ENCODE measurements at places on chromosomes 5 and 9.

DNA sequence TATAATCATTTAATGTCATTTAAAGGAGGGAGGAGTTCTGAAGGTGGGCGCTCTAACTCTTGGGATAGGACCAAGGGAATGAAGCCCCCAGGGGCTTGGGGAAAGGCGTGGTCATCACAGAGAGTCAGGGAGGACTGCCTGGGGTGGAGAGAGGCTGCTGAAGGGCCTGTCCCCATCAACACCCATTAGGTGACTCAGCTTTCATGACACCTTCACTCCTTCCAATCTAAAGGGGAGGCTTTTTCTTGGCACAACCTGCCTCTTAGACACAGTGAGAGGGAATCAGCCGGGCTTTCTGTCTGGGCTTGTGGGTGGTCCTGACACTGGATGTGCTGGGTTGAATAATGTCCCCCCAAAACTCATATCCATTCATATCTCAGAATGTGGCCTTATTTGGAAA, 31.4 kb upstream of the ANKRD33B start:
- no peak for DNase-seq

GRCh38 chr5:88792144-88792840, 90.7 kb downstream of the MEF2C start:
- DNase-seq: no peak

- DNase-seq: no peak
These were observed 143.2 kb upstream of the DMRT1 start for GRCh38 chr9:698276-698675.

GRCh38 chr9:121451586-121451985, 48.1 kb downstream of the GGTA1 start:
- DNase-seq: no peak

- no peak for DNase-seq
These were observed 66.9 kb downstream of the RFX3 start for GRCh38 chr9:3458806-3459475.

GRCh38 chr5:171115519-171115918, 193.5 kb upstream of the TLX3 start:
- DNase-seq: no peak

DNA sequence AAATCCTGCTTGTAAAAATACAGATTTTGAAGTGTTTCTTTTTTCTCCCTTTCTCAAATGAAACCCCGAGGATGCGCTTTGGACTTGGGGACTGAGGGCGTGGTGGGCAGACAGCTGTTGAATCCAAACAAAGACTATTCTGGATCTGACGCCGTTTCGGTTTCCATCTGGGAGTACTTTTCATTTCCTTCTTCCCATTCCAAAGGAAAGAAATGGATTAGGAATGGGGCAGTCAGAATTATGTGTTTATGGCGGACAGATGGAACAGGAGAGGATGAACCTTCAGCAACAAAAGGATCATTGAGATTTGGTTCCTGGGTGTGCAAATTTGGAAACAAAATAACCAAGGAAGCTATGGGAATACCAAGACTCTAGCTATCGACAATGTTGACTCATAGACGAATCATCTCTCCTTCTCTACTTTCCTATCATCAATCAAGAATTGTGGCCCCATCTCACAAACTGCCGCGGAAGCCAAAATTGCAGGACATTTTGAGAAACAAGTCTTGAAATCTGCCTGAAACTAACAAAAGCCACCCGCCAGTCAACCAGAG, 300.6 kb downstream of the PARP8 start:
- DNase-seq: no peak

DNA sequence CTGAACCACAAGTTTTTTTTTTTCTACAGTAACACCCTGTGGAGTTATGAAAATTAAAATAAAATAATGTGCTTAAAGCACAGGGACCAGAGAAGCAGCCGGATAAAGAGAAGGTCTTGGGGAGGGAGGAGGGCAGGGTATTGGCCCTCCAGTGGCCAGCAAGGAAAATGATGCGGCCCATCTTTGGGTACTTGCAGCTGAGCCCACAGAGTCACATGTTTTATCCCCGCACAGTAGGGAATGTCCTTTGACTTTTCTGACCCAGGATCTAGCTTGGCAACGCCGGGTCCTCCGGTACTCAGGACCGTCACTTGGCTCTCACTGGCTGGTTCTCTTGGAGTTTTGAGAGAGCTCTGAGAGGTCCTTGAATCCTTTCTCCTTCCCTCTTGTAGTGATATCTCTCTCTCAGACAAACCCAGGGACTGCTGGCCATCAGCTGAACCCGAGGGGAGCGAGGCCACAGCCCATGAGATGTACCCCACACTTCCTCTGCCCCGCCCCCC, 35.3 kb upstream of the HSPA9 start:
- peak; percentile 74 for DNase-seq

GRCh38 chr9:35697486-35697885, 7.8 kb upstream of the TPM2 start:
- no peak for DNase-seq

GRCh38 chr9:85895685-85896084, 45.3 kb upstream of the NAA35 start:
- DNase-seq: no peak

DNA sequence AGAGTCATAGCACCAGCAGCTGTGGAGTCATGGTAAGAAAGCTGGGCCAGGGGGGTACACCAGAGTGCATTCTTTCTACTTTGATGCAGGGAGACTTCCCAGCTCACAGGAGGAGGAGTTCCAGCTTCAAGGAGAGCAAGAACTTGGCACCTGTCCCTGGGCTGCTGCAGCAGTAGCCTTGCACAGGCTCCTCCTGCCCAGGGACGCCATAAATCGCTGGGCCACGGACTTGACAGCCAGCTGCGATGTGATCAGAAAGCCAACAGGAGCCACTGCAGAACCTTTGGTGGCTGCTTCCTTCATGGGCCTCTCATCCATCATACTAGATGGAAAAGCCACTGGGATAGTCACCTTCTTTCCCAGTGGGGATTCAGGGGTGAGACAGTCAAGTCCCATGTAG, 234.7 kb downstream of the NMUR2 start:
- DNase-seq: no peak

DNA sequence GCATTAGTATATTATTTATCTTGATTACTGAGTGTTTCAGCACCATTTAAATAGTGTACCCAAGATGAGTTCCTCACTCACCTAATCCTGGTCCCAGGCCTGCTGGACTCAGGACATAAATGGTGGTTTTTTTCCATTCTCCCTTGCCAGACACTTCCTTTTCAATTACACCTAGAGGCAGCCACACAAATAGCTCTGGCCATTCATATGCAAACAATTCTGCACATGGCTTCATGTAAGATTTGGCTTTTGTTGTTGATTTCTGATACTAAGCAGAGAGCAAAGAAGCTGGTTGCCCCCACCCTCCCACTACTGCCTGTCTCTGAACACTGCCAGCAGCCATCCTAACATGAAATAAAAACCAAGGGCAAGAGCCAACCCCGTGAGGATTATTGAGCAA, 180.4 kb downstream of the SEMA5A start:
- no peak for DNase-seq

GRCh38 chr5:1673042-1673677, 126.5 kb downstream of the MRPL36 start:
- no peak for DNase-seq

DNA sequence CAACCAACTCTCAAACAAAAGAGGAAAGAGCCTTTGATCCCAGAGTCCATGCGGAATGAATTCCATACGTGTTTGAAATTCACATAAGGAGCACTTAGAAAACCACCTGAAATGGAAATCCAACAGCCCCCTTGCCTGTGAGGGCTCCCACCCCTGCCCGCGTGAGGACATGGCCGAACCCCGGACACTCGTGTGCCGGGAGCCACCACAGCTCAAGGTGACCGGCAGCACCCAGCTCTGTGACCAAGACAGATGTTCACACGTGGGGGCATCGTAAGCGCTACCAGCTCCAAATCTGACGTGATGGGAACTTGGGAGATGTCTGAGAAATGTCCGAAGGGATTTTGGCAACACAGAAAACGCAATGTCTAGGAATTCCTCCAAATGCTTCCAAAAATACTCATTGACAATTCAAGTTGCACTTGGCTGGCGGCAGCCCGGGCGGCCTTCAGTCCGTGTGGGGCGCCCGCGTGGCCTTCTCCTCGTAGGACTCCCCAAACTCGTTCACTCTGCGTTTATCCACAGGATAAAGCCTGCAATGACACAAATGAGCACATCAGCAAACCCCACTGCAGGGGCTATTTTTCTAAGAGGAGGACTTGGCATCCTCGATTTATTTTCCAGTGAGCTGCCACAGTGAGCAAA, 23.2 kb upstream of the TERT start:
- DNase-seq: no peak

GRCh38 chr9:112338561-112338960, 5.1 kb upstream of the PTBP3 start:
- DNase-seq: no peak

GRCh38 chr9:312596-313320, 98.1 kb downstream of the DOCK8 start:
- no peak for DNase-seq

DNA sequence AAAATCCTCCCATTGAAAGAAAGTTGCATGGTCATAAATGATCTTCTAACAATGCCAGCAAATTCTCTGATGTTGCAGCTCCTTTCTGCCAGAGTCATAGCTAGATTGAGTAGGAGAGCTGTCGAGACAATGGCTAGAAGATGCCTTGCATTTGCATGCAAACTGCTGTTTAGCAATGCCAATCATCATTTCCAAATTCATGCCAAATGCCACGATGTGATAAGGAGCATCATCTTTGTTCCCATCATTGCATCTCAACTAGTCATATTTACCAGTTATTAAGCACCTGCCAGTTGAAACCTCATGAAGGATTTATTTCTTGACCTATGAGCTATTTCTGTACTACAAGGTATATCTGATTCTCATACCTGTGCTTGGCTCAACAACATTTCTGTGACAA, 246.4 kb upstream of the PIK3R1 start:
- no peak for DNase-seq

DNA sequence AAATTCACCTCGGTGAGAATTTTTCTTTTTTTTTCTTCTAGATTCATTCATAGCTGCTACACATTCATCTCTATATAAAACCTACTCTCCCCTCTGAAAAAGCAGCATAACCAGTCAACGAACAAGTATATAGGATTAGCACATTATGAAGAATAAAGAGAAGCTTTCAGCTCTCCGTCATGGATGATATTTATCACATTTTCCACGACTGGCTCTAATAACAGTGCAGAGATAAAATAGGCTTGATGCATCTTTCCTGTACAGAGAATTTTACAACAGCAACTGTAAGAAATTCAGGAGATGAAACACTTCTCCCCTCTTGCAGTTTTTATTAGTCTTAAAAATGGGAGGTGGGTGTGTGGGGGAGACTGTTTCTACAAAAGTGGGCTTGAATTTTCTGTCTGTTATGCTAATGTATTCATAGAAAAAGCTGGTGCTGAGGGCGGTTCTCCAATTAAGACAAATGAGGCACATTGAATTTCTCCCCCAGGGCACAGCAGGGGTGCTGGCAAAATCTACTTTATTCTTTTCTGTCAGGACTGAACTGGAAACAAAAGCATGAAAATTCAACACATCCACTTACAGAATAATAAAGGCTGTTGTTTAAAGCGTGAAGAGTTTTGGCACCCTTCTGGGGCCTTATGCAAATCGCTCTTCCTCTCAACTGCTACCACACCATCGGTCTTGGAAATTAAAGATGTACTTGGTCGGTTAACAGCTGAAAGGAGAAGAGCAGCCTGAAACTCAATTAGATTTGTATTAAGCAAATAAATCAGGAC, 233.9 kb upstream of the ZNF608 start:
- peak; percentile 51 for DNase-seq

DNA sequence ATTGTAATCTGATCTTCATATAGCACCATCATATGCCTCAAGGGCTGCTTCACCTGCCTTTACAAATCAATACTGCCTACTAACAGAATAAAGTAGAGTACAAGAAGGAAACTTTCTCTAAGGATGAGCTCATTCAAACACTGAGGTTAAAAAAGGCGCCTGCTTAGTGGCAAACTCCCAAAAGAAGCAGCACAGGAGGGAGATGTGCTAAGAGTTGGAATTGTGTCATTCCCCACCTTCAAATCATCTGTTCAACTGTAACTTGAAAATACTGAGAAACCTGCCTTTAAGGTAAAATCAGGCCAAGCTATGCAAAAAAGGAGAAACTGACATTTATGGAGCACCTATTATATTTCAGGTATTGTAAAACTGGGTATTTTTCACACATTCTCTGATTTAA, 560.6 kb downstream of the PTPRD start:
- DNase-seq: no peak

GRCh38 chr5:78661691-78662090, 13.1 kb upstream of the LHFPL2 start:
- no peak for DNase-seq

DNA sequence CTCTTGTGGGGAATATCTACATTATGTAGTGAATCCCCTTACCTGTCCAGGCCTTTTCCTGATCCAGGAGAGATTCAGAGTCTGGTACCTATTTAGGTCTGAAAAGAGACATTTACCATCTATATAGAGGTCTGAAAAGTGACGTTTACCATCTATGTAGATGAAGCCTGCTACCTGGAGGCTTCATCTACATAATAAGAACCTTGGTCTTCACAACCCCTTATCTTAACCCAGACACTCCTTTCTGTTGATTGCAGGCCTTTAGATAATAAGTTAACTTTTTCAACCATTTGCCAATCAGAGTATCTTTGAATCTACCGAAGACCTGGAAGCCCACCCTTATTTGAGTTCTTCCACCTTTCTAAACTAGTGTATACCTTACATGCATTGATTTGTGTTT, 113.0 kb upstream of the DMRT1 start:
- no peak for DNase-seq

DNA sequence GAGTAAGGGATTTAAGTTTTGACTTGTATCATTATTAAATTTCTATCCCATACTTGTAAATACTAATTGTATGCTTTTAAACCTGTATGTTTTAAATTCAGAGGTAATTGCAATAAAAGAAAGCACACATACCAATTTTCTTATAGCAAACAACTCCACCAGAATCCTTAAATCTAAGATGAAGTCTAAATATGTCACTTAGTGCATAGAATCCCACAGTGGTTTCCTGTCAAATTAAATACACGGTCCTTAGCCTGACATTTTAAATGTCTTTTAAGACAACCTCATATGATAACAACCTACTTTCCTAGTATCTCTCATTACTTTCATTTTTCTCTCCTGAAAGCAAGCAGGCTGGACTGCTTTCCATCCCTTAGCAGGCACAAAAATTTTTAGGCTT, 52.0 kb downstream of the JMY start:
- no peak for DNase-seq

- no peak for DNase-seq
These were observed 92.8 kb upstream of the SLCO6A1 start for GRCh38 chr5:102591650-102592049.

- no peak for DNase-seq
These were observed 6.1 kb downstream of the GARIN3 start for GRCh38 chr5:157160001-157160400.

DNA sequence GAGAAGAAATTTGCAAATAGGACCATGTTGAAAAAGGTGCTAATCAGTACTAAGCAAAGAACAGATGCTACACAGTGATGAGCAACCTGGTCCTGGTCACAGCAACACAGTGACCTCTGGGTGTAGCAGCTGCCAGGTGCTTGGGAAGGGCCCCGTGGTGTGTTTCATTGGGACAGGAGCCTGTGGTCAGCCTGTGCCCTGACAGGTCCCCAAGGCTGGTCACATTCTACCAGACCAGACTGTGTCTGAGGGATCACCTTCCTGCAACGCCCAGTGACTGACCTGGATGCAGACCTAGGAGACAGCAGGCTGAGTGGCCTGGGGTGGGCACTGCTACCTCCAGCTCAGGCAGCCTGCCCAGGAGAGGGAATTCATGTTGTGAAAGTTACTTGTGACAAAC, 54.8 kb upstream of the FAM120AOS start:
- DNase-seq: no peak
